Activated T-helper 9 cell treated with anti-CD3 and anti-CD28 coated beads, Interleukin-2, amount 50 U/mL, for 16 hours (primary cell): ENCODE measurements at places on chromosomes 5 and 9.

DNA sequence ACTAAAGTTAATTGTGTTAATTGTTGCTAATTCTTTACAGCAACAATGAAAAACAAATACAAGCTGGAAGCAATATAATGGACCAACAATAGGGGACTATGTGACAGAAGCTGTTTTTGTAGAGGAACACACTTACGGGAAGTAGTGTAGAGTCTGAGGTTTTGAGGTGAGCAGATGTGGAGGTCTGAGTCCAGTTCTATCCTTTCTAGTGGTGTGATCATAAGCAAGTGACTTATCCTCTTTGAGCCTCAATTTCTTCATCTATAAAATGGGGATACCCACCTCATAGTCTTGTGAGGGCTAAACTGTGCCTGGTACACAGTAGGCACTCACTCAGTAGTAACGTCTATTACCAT lies 28.3 kb downstream of the ALG2 start:
- DNase-seq: no peak

- no peak for DNase-seq
These were observed 274.0 kb upstream of the CDH9 start for GRCh38 chr5:27312291-27312893.

- DNase-seq: no peak
These were observed 163.9 kb upstream of the DMRT1 start for GRCh38 chr9:677461-678097.

GRCh38 chr5:112221128-112221527 lies 197.9 kb downstream of the EPB41L4A start:
- no peak for DNase-seq

GRCh38 chr9:79974806-79975422 lies 403.1 kb downstream of the TLE4 start:
- DNase-seq: no peak

GRCh38 chr9:105151686-105151995 lies 92.8 kb upstream of the SLC44A1 start:
- no peak for DNase-seq

DNA sequence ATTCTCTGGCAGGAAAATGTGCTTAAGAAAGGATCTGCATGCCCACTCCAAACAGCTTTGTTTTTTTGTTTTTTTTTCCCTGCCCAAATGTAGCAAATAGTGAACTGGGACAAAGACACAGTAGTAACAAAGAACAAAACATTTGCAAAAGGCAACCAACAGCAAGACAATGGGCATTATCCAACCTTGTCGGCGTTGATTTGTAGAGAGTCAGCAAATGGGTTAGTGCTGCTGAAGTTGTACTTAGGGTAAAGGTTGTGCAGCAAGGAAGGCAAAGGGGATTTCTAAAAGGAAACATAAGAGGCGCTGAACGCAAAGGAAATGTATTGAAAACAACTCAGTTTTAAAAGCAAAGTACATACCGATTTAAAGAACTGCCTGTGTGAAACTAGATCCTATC lies 136.2 kb downstream of the MPDZ start:
- DNase-seq: no peak

DNA sequence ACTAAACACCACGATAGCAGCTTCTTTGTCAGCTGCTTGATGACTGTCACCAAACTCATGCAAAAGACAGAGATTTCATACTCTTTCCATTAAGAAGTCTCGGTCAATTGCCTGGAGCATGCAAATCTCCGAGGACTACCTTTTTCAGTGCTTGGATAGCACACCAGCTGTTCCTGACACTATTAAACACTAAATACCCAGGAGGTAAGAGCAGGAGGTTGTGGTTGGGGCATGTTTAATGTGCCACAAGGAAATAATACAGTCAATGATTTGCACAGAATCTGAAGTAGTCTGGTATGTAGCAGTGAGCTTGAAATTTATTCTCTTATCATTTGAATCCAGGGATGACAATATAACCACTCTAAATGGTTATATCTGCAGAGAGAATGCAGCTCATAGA lies 996.2 kb downstream of the CDH12 start:
- DNase-seq: no peak

DNA sequence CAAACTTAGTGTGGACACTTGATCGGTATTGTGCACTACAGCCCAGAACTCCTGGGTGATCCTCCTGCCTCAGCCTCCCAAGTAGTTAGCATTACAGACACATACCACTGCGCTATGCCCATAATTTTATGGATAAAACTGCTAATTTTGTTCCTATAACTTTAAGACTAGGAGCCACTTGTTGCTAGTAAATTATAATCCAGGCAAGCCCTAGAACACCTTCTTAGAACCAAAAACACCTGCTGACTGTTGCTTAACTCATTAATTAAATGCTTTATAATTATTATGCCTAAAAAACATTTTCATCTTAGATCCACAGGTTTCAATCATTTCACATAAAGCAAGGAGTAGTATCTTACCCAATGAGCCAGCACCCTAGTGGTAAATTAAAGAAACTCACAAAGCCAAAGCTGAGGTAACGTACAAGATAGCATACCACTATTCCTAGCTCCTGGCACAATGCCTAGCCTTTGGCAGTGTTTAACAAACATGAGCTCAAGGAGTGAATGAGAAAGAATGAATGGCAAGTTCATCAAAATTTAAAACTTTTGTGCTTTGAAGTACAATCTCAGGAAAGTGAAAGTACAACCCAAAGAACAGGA lies 5.4 kb downstream of the MRPS27 start:
- no peak for DNase-seq

DNA sequence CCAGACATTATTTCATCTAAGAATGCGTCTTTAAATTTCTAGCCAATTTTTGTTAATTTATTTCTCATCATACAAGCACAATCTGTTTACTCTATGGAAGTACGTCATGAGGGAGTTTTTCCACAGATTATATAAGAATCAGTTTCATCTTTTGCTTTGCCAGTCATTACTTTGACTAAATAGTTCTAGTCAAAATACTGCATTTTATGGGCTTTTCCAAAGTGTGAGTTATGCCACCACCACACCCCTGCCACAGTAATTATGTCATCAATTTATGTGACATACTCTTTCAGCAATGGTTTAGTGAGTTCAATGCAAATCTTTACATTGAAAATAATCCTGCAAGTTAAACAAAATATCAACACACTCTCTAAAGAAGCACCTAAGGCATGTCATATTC lies 2.0 kb downstream of the RIMOC1 start:
- no peak for DNase-seq
